Left lobe of liver (tissue), 2 donors: ENCODE measurements at places on chromosomes 4 and X. TPM values are rescaled to one million over a fixed set of nuclear protein-coding genes. Genes with fewer than 3 reads are reported as not detected.

Gene RBM47
- total RNA-seq, result 56.5 TPM

Gene PLAC8
- 6.8 TPM for total RNA-seq

Gene TMEM144
- total RNA-seq, result 1.5 TPM

Gene CCDC110
- total RNA-seq, result 0.30 TPM

DNA sequence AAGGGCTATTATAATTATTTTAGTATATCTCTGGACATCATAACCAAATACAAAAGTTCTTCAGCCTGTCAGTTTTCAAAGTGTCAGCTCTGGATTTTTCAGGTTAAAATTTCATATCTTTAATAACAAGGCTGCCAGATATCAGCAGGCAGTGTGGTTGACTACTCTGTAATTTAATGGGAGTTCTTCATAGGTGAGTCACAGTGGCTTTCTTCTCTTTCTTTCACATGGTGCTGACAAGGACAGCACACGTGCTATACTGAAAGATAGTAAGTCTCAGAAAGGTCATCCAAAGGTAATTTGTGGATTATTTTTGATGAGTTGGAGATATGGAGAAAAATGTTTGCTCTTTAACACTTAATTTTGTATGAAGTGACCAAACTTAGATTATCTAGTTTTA lies 43.2 kb downstream of the GALNT7 start:
- no peak for DNase-seq

- DNase-seq, result no peak
Observed at GRCh38 chr4:26870576-26871262, 10.1 kb downstream of the STIM2 start.

GRCh38 chrX:119107206-119107605 lies 20.4 kb downstream of the KIAA1210 start:
- DNase-seq, result no peak
